Suprapubic skin (tissue), 4 donors: ENCODE measurements at places on chromosomes 7 and 10. TPM values are rescaled to one million over a fixed set of nuclear protein-coding genes. Genes with fewer than 3 reads are reported as not detected.

CLRN3 gene
- total RNA-seq, result not detected

DNA sequence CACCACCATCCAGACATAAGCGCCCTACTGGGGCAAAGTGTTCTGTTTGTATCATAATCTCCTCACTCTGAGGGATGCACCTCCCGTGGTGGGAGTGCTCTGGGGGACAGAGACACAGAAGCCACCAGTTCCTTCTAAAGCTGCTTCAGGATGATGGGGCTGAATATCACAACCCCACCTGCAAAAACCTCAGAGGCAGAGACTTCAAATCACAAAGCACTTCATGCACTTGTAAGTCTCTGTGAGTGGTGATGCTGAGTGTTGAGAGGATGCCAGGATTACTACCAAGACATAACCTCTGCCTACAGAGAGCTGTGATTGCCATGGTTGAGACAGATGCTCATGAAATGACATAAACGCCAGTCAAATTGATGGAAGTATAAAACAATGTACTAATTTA, 255.5 kb downstream of the CALN1 start:
- no peak overlapping the region for H3K4me3 ChIP-seq
- no peaks in the 10 kb centered on the region for H3K27me3 ChIP-seq
- H3K27ac ChIP-seq, result no peak overlapping the region
- no peaks in the 10 kb centered on the region for H3K36me3 ChIP-seq
- H3K4me1 ChIP-seq, result peaks cover 9% of the 10 kb centered on the region

- no peak overlapping the region for H3K27ac ChIP-seq
- no peaks in the 10 kb centered on the region for H3K4me1 ChIP-seq
- H3K36me3 ChIP-seq, result no peaks in the 10 kb centered on the region
- H3K4me3 ChIP-seq, result no peak overlapping the region
- DNase-seq, result peak; percentile 47
- H3K27me3 ChIP-seq, result no peaks in the 10 kb centered on the region
These were observed 183.9 kb downstream of the EBF3 start for GRCh38 chr10:129780198-129780597.

GRCh38 chr10:71735709-71736569, 16.4 kb upstream of the C10orf105 start:
- H3K36me3 ChIP-seq, result no peaks in the 10 kb centered on the region
- H3K4me3 ChIP-seq, result no peak overlapping the region
- H3K4me1 ChIP-seq, result peaks cover 51% of the 10 kb centered on the region
- no peak overlapping the region for H3K27ac ChIP-seq

DNA sequence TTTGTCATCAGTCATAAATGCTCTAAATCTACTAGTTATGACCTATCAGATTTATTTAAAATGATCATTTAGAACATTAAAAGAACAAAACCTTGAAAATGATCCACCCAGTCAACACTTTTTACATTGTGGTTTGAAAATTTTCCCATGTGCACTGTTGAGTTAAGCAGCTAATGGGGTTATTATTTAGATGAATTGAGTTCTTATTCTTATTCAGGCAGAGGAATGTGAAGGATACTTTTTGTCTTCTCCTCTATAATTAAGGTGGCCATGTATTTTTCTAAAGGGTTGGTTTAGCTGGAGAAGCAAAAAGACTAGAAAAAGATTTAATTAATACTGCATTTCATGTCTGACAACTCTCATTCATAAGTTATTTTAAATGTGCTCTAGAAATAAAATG, 74.9 kb upstream of the FEZF1 start:
- H3K27ac ChIP-seq, result no peak overlapping the region
- H3K4me3 ChIP-seq, result no peak overlapping the region
- no peaks in the 10 kb centered on the region for H3K27me3 ChIP-seq
- no peaks in the 10 kb centered on the region for H3K36me3 ChIP-seq
- no peaks in the 10 kb centered on the region for H3K4me1 ChIP-seq
- DNase-seq, result no peak
